ENCODE measurements at places on chromosomes 5 and 9.

DNA sequence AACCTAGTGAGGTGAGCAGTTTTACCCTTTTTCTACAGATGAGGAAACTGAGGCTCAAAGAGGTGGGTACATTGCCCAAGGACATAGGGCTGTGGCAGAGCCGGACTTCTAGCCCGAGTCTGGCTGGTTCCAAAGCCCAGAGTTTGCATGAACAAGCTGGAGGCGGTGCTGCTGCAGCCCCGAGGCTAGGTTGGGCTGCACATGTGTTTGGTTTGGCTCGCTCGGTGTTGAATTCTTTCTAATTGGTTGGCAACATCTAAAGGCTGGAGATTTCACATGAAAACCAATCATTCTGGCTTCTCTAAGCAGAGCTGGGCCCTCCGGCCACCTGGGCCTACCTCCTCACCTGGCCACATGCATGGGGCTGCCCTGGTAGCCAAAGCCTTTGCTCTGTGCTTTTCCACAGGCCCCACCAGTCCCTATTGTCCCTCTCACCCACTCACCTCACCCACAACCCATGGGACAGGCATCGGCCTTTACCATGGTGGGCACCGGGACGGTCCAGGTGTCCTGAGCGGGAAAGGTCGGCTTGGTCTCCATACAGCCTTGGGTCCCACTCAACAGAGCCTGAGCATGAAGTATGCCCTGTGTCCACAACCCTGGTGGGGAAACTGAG is 262.3 kb downstream of the NSG2 start:
- no peak for DNase-seq

DNA sequence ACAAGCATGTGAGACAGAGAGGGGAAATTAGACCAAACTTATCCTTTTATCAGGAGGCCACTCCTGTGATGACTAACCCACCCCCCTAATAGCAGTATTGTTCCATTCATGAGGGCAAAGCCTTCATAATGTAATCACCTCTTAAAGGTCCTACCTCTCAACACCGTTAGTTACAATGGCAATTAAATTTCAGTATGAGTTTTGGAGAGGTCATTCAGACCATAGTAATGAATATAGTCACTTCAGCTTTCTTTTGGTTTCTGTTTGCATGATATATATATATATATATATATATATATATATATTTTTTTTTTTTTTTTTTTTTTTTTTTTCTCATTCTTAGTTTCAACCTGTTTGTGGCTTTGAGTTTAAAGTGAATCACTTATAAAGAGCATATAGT is 10.5 kb downstream of the ADGRV1 start:
- no peak for DNase-seq

DNA sequence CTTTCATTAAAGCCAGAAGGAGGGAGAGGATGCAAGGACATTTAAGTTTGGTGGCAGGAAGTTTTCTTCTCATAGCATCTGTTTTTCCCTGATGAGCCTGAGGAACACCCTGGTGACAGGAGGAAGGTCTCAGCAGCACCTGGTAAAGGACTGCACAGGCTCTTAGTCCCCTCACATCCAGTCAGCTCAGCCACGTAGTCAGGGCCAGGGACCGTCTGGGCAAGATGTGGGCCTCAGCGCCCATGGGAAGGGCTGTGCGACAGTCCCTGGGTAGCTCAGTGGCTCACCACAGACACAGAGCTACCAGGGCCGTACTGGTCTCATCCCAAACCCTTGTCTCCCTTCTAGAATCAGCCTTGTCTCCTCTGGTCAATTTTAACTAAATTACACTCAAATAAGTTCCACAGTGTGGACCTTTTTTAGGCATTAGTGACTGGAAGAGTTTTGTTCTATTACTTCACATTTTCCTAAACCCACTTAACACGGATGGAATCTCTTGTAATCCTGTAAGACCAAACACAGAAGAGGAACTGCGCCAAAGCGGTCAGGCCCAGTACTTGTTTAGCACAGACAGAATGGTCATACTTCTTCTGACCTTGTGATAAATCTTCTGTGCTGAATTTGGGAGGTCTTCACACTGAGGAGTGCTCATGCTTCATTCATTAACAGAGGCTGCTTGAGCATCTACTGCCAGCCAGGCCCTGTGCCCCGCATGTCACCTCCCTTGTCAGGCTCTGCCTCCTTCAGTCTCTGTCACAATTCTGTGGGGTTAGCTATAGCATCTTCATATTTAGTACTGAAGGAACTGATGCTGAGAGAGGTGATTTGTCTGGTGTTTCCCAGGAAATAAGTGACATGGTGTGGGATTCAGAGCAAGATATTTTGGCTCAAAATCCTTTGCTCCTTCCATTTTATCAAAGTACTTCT is 91.4 kb downstream of the ANGPTL2 start:
- peak; percentile 23 for DNase-seq

DNA sequence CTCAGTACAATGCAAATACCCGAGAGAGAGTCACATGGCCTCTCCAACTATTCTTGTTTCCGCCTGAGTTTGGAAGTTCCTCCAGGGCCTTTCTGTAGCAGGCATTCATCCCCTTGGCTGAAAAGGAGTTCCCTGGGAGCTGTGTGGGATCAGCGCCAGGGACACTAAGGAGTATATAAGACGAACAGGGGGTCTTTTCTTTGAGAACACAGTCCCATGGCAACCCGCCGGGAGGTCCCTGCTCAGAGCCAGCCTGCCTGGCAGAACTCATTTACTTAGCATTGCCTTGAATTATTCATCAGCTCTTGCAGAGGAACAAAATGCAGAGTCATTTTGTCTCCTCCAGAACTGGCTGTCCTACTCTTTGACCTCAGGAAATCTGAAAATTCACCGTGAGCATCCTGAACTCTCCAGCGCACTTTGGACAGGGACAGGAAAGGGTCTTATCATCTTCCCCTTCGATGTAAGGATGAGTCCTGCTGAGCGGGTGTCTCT is 120.4 kb upstream of the OSMR start:
- DNase-seq = no peak

- no peak for DNase-seq
Measured at GRCh38 chr5:56166671-56167385, 66.3 kb downstream of the ANKRD55 start.

- DNase-seq = no peak
Measured at GRCh38 chr9:129835860-129836223, 584 bp downstream of the USP20 start.

- peak; percentile 27 for DNase-seq
Measured at GRCh38 chr9:113737517-113738271, 138.4 kb upstream of the ZNF618 start.

DNA sequence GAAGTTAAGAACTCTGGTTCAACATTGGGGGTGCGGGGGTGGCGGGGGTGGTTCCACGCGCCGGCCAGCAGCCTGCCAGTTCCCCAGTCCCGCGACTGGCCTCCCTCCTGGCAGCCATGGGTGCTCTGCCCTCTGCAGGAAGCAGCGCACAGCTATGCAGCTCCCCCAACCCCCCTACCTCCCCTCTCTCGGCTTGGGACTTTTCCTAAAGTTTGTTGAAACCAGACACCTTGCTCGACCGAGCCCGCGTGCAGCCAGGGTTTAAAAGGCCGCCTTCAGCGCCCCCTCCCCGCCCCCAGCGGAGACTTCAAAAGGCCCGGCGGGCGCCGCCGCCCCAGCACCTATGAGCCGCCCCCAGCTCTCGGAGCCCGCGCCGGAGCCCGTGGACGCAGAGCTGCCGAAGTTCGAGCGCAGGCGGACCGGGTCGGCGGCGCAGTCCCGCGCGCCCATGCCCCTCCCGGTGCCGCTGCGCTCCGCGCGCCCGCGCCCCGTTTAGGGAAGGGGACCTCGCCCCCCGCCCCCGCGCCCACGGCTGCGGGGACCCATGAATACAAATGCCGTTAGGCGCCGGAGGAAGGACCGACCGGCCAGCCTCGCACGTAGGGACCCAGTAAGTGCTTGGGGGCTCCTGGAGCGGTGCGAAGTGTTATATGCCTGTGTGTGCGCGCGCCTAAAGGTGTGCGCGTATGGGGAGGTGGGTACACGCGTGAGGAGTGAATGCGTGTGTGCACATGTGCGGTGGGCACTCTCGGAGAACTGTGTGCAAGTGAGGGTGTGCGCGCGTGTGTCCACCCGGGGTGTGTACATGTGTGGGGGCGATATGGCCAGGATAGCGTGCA is 1.4 kb upstream of the COL27A1 start:
- no peak for DNase-seq

DNA sequence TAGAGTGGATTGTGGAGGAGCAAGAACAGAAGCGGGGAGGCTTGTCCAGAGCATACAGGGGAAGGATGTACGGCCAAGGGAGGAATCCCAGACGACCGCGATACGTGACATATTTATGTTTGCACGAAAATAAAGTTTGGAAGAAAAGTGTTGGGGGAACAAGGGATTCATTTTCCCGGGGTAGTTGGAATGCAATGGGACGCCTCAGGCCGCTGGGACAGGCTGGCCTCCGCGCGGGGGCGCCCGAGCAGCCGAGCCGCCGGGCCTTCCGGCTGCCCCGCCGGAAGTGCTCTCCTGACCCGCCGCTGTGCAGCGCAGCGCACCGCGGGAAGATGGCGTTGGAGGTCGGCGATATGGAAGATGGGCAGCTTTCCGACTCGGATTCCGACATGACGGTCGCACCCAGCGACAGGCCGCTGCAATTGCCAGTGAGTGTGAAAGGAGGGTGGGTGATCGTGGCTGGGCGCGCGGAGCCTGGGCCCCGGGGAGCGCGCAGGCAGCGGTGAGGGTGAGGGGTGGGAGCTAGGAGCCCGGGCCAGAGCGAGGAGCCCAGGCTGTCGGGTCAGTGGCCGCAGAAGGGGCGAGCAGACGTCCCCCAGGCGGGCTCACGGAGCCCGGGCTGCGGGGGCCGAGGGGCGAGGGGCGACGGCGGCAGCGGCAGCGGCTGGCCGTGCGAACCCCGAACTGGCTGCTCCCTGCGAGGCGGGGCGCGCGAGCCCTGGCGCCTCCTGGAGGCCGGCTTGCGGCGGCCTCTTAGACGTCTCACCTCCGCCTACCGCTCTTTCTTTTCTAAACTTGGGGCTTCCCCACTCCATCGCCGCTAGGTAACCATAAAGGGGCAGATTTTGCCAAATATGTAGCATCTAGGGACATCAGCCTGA is at the start of gene PHAX:
PHAX (plus strand) TSS at position 317 of the 881 bp plus-strand sequence; CDS start at position 333, 16 bp downstream.
- DNase-seq = peak; percentile 92

- no peak for DNase-seq
Measured at GRCh38 chr9:136466155-136466541, 16.7 kb downstream of the SEC16A start.

DNA sequence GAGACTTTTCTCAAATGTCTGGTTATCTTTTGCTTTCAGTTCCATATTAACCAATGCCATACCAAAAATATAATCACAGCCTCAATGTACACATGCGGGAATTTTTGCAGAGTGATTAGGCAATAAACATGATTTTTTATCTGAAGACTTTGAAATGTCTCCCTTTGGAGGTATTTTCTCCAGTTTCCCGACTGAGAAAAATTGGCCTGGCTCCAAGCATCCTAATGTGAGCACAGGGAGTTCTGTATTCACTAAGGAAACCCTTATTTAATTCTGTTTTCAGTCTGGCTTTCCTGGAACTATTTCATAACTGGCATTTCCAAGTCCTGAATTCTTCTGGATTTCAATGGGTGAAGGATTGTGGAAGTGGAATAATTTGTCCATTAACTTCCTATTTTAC is 8.5 kb downstream of the HCN1 start:
- no peak for DNase-seq

- peak; percentile 28 for DNase-seq
Measured at GRCh38 chr5:172611913-172612312, 29.1 kb upstream of the NEURL1B start.

GRCh38 chr9:85662573-85662972 is 79.2 kb downstream of the AGTPBP1 start:
- DNase-seq = no peak

- DNase-seq = no peak
Measured at GRCh38 chr5:120614531-120615180, 150.6 kb downstream of the PRR16 start.

DNA sequence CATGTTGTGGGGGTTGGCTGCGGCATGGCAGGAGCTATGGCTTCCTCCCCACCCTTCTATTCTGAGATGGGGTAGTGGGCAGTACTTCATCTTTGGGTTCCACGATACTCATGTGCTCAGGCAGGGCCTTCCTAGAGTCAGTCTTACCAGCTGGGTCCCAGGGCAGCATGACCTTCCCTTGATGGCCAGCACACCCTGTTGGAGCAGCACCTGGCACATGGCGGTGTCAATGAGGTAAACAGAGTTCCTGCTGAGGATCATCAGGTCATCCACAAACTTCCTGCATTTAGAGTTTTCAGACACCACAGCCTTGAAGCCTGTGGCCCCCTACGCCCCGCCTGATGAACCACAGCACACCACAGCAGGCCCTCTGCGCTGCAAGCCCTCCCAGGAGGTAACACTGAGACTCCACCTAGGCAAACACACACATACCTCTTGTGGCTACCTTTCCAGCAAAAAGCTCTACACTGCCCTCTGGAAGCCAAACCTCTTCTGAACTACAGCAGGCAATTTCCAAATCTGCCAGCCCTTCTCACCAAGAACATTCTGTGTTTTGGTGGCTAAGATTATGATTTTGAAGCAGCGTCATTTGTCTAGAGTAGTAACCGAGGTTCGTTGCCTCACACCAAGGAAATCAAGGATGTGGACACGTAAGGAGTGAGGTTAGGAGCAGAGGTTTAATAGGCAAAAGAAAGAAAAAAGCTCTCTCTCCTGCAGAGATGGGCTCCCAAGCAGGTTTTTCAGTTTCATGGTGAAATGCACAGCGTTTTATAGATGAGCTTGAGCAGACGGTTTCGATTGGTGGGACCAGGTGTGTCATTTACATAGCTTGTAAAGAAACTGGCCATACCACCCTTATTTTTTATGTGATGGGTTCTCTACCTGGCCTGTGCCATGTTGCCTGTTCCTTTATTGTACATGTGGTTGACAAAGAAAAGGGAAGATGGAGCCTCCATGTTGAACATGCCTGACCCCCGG is 20.3 kb upstream of the TMEM174 start:
- DNase-seq = peak; percentile 35

- DNase-seq = no peak
Measured at GRCh38 chr9:133961226-133962165, 30.6 kb downstream of the VAV2 start.

- no peak for DNase-seq
Measured at GRCh38 chr5:66810151-66810550, 214.0 kb downstream of the MAST4 start.

DNA sequence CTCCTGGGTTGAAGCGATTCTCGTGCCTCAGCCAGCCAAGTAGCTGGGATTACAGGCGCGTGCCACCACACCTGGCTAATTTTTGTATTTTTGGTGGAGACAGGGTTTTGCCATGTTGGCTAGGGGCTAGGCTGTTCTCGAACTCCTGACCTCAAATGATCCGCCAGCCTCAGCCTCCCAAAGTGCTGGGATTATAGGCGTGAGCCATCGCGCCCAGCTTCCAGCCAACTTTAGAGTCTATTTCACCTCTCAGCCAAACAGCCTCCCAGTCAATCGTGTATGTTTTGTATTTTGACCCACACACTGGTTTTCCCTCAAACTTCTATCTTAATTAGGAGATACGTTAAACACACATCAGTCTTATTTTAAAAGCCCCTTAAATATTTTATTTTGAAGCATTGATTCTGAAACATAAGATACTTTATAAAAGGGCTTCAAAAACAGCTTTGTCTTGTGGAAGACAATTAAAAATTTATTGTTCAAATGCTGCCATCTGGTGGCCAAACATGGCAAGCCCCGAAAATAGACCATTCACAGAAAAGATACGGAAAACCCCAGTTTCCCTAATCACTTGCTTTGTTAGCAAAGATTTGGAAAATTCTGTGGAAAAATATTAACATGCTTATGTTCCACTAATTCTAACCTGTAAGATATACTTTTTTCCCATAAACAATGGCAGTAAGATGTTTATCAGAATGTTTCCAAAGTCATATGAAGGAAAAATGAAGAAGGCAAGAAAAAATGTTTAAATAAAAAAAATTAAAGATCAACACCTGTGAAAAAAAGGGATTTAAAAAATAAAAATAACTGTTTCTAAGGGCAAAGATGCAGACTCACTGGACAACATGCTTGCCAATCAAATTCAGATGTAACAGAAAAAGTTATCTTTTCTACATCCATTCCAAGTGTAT is 33.1 kb downstream of the APTX start:
- peak; percentile 37 for DNase-seq
